ENCODE measurements at places on chromosomes 5 and 9. TPM values are rescaled to one million over a fixed set of nuclear protein-coding genes. Genes with fewer than 3 reads are reported as not detected.

The CCDC183 gene
- 0.26 TPM for total RNA-seq

The FRMPD1 gene
- total RNA-seq: not detected

The ZFP37 gene
- 6.8 TPM for total RNA-seq

The SMIM27 gene
- total RNA-seq: 1.7 TPM

The HRCT1 gene
- 4.7 TPM for total RNA-seq

The GRXCR2 gene
- total RNA-seq: not detected

The THBS4 gene
- total RNA-seq: 1.0 TPM

The SV2C gene
- not detected for total RNA-seq

The DMRT3 gene
- total RNA-seq: not detected

The SH3RF2 gene
- 11.9 TPM for total RNA-seq

The NPM1 gene
- total RNA-seq: 1,457 TPM
